NCI-H1417 (cell line): ENCODE measurements at places on chromosomes 4 and X.

DNA sequence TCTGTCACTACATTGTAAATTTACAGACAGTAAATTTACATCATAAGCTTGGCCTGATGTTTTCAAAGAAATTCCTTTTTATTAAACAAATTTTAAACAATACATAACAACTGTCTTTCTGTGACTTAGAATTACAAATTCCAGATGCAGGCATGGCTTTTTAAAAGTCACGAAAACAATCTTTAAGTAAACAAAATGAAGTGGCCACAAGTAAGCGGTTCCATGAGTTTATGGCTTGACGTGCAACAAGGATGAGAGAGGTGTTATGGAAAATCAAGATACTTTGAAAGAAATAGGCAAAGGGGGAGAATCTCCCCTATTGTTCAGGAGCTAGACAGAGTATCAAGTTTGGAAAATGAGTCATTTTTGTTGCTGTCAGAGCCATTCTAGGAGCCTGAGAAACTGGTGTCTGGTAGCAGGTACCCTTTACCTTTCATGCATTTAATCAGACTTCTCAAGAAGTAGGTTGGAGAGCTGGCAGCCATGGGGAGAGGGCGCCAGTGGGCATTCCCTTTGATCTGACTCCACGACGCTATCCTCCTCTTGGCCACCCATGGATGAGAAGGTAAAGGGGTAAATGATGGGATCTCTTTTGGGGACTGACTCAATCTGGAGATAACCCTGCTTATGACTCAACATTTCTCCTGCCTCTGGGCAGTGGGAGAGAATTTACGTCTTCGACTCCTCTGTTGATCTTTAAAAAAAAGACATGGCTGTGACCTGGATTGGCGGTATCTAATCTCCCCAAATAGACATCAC, 217.2 kb downstream of the SPRY1 start:
- no peak for DNase-seq

GRCh38 chr4:37478151-37478550, 208.0 kb downstream of the RELL1 start:
- DNase-seq: no peak

GRCh38 chrX:20060961-20061748, 55.6 kb downstream of the MAP7D2 start:
- peak; percentile 78 for DNase-seq

GRCh38 chrX:72461288-72461687, 111.4 kb downstream of the HDAC8 start:
- DNase-seq: no peak

DNA sequence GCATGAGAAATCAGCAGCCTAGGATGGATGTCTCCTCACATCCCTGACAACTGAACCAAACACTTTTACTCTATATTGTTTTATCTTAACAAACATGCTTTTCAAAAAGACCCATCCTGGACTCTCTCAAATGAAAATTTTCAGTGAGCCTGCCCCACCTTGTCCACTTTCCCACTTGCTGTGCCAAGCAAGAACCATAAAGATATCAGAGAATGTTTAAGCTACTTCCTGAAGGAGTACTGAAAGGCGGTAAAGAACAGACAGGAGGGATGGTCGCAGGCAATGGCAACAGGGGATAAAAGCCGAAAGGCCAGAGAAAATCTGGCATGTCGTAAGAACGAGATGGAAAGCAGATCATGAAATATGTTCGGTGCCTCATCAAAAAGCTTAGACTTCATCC, 10.5 kb downstream of the APBB2 start:
- no peak for DNase-seq

- DNase-seq: no peak
Observed at GRCh38 chrX:133120406-133120805, 23.5 kb upstream of the USP26 start.
